ENCODE measurements at places on chromosomes 5 and 9.

DNA sequence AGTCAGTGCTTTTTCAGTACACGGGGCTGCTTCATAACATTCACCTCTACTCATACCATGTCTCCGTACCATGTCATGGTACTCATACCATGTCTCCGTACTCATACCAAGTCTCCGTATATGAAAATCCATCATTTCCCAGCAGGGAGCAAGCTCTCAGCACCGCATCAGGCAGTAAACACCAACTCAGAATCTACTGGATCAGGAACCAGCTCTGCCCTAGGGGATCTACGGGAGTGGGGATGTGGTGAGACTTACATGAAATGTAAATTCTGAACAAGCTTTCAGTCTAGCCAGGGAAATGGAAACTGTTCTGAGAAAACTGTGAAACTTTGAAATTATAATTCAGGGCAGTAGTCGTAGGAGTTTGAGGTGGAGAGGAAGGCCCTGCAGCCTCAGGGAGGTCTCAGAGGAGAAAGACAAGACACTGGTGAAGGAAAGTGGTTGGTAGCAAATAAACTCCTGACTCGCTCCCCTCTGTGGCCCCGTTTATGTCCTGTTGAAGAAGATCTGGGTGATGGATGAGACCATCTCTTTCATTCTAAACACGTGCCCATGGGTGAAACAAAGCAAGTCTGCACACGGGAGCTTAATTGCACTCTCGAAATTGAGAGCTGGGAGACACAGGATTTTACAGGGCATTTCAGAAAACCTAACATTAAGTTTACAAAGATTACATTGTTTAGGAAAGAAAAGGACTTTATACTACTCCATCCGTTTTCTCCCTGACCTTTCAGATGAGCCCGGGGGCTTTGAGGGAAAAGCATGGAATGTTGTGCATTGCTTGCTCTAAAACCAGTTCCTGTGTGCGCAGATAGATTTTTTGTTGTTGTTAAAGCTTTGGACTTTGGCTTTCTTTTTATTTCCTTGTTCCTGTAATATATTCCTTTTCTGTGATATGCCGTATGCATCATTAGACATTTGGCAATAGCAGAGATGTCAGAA is 26.8 kb downstream of the ACTBL2 start:
- DNase-seq = no peak

GRCh38 chr9:117034866-117035265 is 347.8 kb downstream of the TRIM32 start:
- no peak for DNase-seq

DNA sequence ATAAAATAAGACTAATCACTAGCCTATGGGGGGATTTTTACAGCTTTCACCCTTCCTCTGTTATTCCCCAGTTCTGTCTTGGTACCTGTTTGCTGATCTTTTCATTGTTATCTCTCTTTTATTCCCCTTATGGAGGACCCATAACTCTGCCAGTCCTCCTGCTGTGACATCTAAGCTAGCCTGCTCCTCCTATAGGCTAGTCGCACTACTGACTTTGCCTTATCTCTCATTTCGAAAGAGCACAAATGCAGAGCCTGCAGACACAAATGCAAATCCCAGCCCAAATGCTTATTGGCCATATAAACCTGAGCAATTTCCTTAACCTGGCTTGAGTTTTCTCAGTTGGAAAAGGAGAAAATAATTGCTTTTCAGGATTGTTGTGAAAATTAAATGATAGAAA is 59.1 kb upstream of the CAMK4 start:
- DNase-seq = no peak

- no peak for DNase-seq
These were observed 80.4 kb upstream of the ADAMTSL1 start for GRCh38 chr9:18393340-18394130.

DNA sequence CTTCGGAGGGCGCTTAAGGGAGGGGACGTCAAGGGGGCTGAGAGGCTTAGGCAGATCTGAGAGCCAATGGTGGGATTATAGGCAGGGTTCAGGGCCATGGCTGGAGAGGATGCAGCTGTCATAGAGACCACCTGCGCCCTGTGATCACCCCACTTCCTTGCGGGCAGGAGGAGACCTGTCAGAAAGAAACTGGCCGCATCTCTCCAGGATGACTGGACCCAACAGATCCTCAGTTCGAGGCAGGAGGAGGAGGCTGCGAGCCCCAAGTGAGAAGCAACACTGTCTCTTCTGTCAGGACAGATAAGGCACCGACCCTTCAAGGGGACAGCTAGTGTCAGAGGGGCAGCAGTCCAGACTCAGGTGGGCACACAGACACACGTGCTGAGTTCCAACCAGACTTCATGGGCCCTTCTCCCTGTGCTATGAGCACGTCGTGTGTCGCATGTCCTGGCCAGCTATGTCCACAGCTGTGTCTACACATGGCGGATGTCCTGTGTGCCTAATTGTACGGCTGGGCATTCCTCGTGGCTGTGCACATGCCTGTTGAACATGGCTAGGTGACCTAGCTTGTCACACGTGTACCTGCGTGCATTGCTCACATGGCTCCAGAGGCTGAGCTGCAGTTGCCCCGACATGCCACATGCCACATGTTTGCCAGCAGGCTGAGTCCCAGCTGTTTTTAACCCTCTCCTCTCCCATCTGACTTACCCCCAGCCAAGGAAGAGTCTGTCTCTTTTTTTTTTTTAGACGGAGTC is 583 bp upstream of the AQP3 start:
- no peak for DNase-seq

- no peak for DNase-seq
These were observed 880 bp upstream of the UBAC1 start for GRCh38 chr9:135961811-135962695.

- no peak for DNase-seq
These were observed 92.1 kb downstream of the TMEM167A start for GRCh38 chr5:82984786-82985735.

- no peak for DNase-seq
These were observed 4.6 kb downstream of the MRPL41 start for GRCh38 chr9:137556069-137556838.

DNA sequence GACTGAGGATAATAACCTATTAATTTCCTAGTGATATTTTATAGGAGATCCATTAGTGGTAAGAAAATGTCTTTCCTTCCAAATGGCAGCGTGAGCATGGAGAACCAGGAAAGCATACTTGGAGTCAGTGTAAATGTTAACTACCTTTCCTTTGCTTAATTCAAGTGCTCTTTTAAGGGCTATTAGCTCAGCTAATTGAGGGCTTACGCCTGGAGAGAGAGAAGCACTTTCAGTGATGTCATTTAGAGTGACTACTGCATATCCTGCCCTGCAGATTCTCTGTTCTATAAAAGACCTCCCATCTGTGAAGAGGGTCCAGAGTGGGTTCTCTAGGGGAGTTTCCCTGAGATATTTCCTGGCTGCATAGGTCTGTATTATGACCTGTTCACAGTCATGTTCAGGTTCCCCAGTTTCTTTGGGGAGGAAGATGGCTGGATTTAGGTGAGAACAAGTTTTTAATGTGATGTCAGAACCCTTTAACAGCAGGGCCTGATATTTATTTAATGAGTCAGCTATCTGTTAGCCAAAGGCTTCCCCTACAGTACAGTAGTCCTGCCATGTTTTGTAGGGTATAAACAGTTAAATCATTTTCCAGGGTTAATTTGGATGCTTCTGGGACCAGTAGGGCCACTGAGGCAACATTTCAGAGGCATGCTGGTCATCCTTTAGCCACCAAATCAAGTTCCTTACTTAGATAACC is 89.6 kb downstream of the TRIM36 start:
- DNase-seq = no peak

DNA sequence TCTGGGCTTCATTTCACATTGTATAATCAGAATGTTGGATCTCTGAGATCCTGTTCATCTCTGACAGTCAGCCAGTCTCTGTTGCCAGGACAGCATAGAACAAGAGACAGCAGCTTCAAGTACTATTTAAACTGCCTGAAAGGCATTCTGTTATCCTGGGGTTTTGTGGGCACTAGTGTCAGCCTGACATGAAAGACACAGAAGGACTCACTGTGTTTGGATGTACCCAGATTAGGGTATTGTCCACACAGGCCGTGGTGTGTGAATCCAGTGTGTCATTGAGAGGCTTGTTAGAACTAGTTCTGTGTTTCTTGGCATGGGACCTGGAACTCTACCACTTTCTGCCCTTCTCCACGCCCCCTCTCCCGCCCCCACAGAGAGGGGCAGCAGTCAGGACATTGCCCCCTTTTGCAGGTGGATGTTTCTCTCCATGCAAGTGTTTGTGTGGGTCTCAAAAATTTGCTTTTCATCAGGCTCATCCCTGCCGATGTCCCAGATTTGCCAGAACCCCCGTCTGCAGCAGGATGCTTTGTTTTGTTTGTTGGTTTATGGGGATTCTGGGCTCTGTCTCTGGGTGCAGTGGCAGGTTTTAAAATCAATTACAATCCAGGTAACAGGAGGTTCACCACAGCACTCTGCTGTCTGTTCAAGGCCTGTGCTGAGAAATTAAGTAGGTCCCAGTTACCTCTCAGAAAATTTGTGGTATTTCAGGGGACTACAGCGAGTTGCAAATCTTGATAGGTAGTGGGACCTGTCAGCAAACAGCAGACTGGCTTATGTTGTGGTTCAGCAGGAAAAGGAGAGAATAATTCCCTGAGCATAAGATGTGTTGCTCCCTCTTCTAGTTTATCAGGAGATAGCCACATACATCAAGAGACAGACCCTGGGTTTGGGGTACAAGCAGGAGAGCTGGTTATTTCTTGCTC is 144.6 kb downstream of the DOCK2 start:
- DNase-seq = no peak

DNA sequence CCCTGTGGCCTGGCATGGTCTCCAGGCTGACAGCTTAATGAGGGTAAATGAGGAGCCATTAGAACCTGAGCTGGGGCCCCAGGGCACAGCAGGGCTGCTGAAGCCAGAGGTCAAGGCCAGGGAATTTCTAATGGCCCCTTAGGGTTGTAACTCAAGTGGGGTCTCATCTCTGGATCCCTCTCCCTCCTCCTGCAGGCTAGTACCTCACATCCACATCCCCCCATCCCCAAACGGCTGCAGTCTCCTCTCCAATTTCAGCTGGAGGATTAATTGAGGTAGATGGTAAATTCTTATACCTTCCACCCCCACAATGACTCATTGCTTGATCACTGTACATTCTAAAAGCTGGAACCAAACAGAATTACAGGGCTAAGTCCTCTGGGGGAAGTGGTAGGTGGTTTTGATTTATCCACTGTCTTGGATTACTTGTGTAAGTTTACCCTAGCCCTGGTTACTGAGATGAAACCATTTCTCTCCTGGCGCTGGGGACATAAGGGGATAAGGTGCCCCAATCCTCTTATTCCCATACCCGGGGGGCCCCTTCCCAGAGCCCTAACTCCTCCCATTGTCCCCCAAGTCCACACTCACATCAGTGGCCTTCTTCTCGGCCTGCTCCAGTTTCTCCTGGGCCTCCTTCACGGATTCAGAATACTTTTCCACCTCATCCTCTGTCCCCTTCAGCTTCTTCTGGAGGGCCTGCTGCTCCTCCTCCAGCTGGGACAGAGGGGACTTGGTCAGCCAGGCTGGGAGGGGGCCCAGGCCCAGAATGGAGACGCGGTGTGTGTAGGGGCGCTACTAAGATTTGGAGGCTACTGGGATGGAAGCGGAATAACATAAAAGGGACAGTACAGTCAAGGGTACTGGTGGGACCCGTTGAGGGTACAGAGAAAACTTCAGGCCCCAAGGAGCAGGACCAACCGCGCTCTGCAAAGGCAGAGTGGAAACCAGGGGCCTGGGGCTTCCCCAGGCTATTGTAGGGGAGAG is 875 bp downstream of the TPM2 start:
- DNase-seq = no peak

DNA sequence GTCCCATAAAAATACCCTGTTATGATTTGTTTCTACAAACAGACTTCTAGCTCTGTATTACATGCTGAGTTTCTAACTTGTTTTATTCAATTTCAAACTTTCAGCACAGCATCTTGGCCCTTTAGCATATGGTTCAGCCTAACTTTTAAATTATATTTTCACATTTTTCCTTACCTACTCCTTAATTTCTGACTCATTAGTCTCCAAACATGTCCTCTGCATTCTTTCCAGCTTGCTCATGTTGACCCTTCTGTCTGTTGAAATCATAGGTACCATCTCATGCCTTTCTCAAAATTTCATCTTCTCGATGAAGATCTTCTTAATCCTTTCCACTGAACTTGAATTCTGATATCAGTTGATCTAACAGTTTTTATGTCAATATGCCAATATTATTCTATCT is 200.9 kb upstream of the RIOK2 start:
- DNase-seq = no peak

GRCh38 chr5:124252747-124253146 is 493.7 kb downstream of the ZNF608 start:
- no peak for DNase-seq

DNA sequence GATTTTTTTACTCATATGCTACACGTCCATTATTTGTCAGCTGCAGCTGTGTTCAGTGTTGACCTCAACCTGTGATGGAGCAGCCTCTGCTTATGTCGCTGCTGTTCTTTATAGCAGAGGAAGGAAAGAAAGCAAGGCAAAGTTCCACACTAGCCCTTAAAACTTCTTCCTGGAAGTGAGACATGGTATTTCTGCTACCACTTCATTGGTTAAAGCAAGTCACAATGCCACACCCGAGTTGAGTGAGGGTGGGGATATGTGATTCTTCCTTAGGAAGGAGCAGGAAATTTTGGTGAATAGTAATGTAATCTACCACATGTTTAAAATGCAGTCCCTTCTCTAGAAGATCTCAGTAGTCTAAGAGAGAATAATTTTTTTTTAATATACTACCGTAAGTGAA is 224.8 kb upstream of the DMRT1 start:
- DNase-seq = no peak

GRCh38 chr9:131546336-131547084 is 1.2 kb downstream of the PRRT1B start:
- no peak for DNase-seq

GRCh38 chr5:103620851-103621547 is 58.4 kb upstream of the NUDT12 start:
- DNase-seq = no peak

DNA sequence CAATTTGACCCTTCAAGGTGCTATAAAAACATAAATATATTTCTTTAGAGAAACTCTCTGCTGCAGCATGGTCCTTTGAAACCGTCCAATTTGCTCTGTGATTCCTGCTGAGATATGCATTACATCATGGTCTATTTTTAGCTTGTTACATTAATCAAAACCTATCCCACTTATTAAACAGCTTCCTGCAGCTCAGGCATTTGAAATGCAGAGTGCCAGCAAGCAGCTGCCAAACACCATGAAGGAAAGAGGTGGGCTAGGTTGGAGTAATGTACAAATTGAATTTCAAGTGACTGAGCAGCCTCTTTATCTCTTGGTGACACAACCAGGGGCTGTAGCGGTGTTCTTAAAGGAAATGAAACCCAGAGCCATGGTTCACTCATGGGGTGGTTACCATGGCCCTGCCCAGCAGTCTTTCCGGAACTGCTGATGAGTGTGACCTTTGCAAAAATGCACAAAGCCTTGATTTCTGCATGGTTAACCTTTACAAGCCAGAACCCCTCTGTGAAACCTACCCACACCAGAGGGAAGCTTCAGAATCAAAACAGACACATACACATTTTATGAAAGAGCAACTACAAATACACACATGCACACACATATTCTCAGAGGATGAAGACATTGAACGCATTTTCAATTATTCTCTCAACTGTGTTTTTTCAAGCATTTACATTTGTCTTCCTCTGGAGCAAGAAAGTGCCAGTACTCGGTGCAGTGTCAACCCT is 155.8 kb upstream of the ZNF608 start:
- peak; percentile 53 for DNase-seq
